Lower lobe of right lung (tissue), 2 donors: ENCODE measurements at places on chromosomes 11 and 22. TPM values are rescaled to one million over a fixed set of nuclear protein-coding genes. Genes with fewer than 3 reads are reported as not detected.

PHRF1 gene
- total RNA-seq, result 31.5 TPM

FGF19 gene
- not detected for total RNA-seq

SNX32 gene
- 0.47 TPM for total RNA-seq

ABCC8 gene
- total RNA-seq, result 4.9 TPM

FERMT3 gene
- 92.0 TPM for total RNA-seq

EHD1 gene
- 73.4 TPM for total RNA-seq

CABP7 gene
- not detected for total RNA-seq

SAMM50 gene
- total RNA-seq, result 28.5 TPM

CYP2R1 gene
- 12.3 TPM for total RNA-seq

DNA sequence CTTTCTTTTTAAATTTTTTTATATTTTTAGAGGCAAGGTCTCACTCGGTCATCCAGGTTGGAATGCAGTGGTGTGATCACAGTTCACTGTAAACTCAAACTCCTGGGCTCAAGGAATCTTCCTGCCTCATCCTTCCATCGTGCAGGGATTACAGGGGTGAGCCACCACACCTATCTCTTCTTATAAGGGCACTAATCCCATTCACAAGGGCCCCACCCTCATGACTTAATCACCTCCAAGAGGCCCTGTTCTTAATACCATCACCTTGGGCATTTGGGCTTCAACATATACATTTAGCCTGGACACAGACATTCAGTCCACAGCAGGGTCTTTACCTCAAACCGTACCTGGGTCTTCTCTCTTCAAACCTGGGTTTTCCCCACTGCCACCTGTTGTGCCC is 4.5 kb upstream of the GTSE1 start:
- H3K36me3 ChIP-seq, result peaks cover 52% of the 10 kb centered on the region
- H3K27me3 ChIP-seq, result no peaks in the 10 kb centered on the region
- H3K27ac ChIP-seq, result peak overlapping the region; percentile 24
- peaks cover 26% of the 10 kb centered on the region for H3K4me1 ChIP-seq

GRCh38 chr11:19071255-19071654 is 10.7 kb upstream of the MRGPRX2 start:
- no peaks in the 10 kb centered on the region for H3K4me1 ChIP-seq
- no peaks in the 10 kb centered on the region for H3K36me3 ChIP-seq
- peak; percentile 73 for DNase-seq
- H3K4me3 ChIP-seq, result peak overlapping the region; percentile 11
- peaks cover 4% of the 10 kb centered on the region for H3K27me3 ChIP-seq
- H3K27ac ChIP-seq, result no peak overlapping the region

DNA sequence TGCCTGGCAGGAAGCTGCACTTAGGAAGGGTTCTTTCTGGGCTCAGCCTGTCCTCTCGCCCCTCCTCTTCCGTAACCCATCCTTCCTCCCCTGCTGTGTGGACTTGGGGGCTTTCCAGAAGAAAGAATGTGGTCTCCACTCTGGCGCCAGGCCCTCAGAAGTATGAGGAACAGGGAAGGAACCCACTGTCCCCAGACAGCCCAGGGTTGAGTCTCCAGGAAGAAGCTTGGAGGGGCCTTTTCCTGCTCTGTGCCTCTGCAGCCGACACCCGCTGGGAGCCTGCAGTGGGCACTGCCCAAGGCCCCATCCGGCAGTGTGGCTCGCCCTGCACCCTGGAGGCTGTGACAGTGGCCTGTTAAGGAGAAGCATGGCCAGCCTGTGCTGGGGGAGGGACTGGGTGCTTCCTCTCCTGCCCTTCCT is 112.6 kb downstream of the ST3GAL4 start:
- DNase-seq, result no peak
- H3K27ac ChIP-seq, result peak overlapping the region; percentile 39
- H3K36me3 ChIP-seq, result no peaks in the 10 kb centered on the region
- H3K27me3 ChIP-seq, result no peaks in the 10 kb centered on the region
- peaks cover 45% of the 10 kb centered on the region for H3K4me1 ChIP-seq
- no peak overlapping the region for H3K4me3 ChIP-seq

DNA sequence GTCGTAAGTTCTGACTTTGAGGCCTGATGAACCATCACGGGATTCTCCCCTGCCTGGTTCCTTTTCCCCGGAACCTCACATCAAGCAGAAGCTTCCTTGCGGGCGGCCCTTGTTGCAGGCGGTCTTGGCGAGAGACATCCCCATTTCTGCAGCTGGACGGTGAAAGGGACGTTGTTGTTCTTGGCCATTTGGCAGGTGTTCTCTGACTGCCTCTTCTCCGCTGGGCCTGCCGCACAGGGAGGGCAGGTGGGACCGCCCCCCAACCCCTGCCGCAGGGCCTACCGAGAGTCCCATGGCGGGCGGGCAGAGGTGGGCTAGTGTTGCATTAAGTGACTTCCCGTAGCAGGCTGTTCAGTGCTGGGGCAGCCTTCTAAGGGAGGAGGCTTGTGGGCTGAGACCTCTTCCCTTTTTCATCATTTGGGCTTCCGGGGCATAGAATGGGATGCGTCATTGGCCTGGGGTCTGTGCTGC is 26.9 kb upstream of the GRAMD4 start:
- H3K27me3 ChIP-seq, result no peaks in the 10 kb centered on the region
- DNase-seq, result peak; percentile 80
- peaks cover 49% of the 10 kb centered on the region for H3K4me1 ChIP-seq
- H3K36me3 ChIP-seq, result no peaks in the 10 kb centered on the region
- peak overlapping the region; percentile 31 for H3K4me3 ChIP-seq

DNA sequence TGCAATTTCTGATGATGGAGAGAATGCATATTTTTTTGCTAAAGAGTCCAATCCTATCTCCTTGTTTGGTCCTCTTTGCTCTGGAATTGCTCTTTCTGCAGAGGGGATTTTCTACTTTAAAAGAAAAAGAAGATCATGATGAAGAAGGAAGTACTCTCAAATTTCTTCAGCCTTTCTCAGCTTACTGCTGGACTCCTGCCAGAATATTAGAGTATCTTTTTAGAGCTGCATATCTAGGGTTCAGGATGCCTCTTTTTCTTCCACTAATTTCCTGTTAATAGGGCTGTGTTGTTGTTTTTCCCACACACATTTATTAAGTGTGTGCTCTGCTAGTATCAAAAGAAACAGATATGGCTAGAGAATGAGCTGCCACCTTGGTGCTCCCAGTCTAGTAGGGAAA is 18.2 kb downstream of the UBASH3B start:
- peaks cover 31% of the 10 kb centered on the region for H3K4me1 ChIP-seq
- DNase-seq, result no peak
- H3K36me3 ChIP-seq, result no peaks in the 10 kb centered on the region
- no peak overlapping the region for H3K27ac ChIP-seq
- H3K27me3 ChIP-seq, result no peaks in the 10 kb centered on the region
- no peak overlapping the region for H3K4me3 ChIP-seq

DNA sequence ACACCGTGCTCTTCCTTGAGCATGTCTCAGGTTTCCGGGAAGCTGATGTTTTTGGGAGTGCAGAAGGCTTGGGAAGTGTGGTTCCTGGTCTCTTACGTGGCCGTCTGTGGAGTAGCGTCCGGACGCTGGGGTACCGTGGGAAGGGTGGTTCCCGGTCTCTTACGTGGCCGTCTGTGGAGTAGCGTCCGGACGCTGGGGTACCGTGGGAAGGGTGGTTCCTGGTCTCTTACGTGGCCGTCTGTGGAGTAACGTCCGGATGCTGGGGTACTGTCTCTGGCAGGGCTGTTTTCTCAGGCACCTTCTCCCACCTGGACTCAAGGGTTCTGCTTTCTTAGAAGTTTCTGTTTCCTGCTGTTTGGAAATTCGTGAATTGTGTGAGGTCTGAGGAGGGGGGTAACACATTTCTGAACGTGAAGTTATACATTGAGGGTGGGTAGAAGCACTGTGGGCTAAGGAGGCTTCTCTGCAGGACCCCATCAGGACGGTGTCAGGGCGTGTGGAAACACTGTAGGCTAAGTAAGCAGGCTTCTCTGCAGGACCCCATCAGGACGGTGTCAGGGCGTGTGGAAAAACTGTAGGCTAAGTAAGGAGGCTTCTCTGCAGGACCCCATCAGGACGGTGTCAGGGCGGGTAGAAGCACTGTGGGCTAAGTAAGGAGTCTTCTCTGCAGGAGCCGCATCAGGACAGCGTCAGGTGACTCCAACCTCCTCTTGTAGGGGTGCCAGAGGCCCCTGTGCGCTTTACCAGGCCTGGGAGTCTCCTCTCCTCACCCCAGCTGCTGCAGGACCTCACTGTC is 5.3 kb upstream of the IFITM3 start:
- peak overlapping the region; percentile 95 for H3K27ac ChIP-seq
- H3K4me3 ChIP-seq, result peak overlapping the region; percentile 28
- peaks cover 41% of the 10 kb centered on the region for H3K4me1 ChIP-seq
- DNase-seq, result no peak
- no peaks in the 10 kb centered on the region for H3K27me3 ChIP-seq

DNA sequence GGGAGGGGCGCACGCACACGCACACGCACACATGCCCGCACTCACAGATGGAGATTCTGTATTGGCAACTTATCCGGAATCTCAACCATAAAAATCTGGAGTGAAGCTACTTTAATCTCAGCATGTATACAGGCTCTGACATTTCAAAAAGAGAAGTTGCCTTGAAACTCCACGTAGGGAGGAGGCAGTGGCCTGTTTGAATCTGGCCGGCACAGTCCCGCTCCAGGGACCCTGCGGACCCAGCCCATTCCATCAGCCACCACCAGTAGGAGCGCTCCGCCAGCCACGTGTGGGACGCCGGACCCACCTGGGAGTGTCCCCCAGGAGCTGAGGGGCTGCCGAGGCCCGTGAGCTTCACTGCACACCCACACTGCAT is 1.9 kb upstream of the SYT8 start:
- peaks cover 8% of the 10 kb centered on the region for H3K27me3 ChIP-seq
- H3K4me1 ChIP-seq, result peaks cover 39% of the 10 kb centered on the region
- peak overlapping the region; percentile 30 for H3K4me3 ChIP-seq

DNA sequence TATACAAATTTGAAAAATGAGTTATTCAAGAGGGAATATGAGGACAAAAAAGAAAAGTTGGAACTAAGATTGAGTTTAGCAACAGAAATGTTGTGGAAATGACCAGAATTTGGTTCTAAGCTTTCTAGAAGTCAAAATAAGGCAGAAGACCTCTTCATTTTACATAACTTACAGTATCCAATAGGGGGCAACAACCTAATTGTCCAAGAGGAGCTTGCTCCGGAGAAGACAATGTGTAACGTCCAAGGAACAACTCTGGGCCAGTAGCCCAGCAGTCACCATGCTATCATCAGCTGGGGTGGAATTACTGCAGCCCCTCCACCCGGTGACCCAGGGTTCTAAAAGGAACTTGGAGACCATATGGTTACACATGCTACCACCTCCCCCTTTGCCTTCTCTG is 14.1 kb downstream of the CNTF start:
- H3K36me3 ChIP-seq, result no peaks in the 10 kb centered on the region
- DNase-seq, result no peak
- peaks cover 16% of the 10 kb centered on the region for H3K4me1 ChIP-seq
- H3K27me3 ChIP-seq, result no peaks in the 10 kb centered on the region

- H3K4me3 ChIP-seq, result no peak overlapping the region
- H3K27ac ChIP-seq, result no peak overlapping the region
- no peaks in the 10 kb centered on the region for H3K27me3 ChIP-seq
- no peaks in the 10 kb centered on the region for H3K4me1 ChIP-seq
Observed at GRCh38 chr11:88384669-88385005, 47.1 kb upstream of the CTSC start.

GRCh38 chr11:102760344-102761035 is 19.9 kb downstream of the MMP10 start:
- H3K27ac ChIP-seq, result no peak overlapping the region
- no peaks in the 10 kb centered on the region for H3K4me1 ChIP-seq
- no peak for DNase-seq
- H3K36me3 ChIP-seq, result no peaks in the 10 kb centered on the region
- H3K4me3 ChIP-seq, result no peak overlapping the region
